ENCODE measurements at places on chromosomes 1 and 21. TPM values are rescaled to one million over a fixed set of nuclear protein-coding genes. Genes with fewer than 3 reads are reported as not detected.

DNA sequence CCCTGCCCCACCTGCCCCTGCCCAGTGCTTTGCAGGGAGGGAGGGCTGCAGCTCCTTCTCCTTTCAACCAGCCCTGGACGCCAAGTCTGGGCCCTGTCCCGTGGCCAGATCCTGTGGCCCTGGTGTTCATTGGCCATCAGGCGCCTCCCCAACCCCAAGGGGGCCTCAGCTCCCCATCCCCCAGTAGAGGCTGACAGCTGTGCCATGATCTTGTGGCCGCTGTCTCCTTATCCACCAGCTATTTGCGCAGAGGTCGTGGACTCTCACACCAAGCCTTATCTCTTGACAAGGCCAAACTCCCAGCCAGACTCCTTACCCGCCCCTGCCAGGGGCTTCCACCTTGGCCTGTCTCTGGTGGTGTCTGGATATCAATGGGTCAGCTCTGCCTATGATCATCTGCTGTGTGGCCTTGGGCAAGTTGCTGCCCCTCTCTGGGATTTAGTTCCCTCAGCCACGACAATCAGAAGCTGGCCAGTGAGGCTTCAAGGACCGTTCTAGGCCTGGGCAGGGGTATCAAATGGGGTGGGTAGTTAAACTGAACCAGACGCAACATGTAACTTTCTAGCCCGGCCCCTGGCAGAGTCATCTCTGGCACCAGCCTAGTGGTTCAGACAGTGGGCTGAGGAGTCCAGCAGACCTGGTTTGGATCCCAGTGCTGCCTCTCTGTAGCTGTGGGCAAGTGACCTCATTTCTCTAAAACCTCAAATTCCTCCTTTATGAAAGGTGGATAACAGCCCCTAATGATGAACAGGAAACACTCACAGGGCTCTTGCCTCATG is 3.3 kb upstream of the COL8A2 start:
- no peak for DNase-seq

Gene ERG
- not detected for total RNA-seq

GRCh38 chr1:157124855-157125254 is 13.3 kb downstream of the ETV3 start:
- no peak for DNase-seq

Gene ABCG1
- 3.7 TPM for total RNA-seq

Gene TRABD2B
- not detected for total RNA-seq

DNA sequence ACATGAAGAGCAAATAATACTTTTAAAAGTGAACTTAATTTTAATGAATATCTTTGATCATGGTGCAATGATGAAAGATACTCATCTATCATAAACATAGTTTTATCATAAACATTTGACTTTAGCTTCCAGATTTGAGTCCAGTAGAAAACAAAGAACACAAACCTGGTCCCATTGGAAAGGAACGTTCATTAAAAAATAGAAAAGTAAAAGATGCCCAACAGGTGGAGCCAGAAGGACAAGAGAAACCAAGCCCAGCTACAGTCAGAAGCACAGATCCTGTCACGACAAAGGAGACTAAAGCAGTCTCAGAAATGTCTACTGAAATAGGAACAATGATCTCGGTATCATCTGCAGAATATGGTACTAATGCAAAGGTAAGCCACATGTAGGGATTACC is 55.6 kb upstream of the MYOCOS start:
- no peak for DNase-seq

DNA sequence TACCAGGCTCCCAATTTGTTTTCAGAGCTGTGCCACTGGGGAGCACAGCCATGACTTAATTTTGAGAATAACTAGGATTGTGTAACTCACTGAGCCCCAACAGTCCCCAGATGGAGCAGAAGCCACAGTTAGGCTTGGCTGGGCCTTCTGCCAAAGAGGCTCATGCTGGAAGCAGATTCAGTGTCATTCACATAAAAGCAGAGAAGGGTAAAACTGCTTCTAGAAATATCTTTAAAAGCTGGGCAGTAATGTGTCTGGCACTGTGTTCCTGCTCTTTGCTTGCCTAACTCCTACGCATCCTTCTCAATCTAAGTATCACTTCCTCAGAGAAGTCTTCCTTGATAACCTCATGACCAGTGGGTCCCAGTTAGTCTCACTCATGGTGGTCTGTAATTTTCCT is 20.3 kb downstream of the STK40 start:
- no peak for DNase-seq

DNA sequence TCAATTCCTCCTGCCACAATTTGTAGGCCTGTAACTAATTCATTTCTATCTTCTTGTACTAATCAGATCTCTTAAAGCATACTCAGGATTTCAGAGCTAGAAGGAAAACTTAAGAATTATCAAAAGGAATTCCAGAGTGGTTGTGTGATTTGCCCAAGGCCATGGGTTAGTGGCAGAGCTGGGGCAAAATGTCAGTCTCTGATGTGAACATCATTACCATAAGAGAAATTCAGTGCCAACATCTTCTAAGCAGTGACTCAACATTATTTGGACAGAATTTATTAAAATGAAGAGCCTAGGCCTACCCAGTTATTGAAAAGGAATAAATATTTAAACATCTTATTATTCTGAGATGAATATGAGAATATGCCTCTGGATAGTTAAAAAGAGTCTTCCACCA is 14.5 kb downstream of the ST6GALNAC5 start:
- DNase-seq: no peak

Gene COX20
- total RNA-seq: 36.2 TPM

Gene TAL1
- total RNA-seq: not detected

DNA sequence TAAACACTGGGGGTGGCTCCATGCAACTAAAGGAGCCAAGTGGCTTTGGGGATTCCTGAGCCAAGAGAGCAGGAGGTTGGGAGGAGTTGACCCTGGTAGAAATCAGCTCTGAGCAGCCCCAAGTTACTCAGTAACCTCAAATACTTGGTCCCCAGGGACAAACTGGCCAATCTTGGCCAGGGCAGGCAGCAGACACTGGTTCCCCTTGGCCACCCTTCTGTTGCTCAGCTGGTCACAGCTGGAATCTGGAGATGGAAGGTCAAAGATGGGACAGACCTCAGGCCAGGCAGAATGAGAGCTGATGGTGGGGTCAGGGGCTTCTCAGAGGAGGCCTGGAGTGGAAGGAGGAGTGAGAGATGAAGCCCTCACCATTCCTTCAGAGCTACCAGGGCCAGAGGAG is 3.3 kb upstream of the RHBG start:
- DNase-seq: no peak

Gene KRTCAP2
- total RNA-seq: 181 TPM

DNA sequence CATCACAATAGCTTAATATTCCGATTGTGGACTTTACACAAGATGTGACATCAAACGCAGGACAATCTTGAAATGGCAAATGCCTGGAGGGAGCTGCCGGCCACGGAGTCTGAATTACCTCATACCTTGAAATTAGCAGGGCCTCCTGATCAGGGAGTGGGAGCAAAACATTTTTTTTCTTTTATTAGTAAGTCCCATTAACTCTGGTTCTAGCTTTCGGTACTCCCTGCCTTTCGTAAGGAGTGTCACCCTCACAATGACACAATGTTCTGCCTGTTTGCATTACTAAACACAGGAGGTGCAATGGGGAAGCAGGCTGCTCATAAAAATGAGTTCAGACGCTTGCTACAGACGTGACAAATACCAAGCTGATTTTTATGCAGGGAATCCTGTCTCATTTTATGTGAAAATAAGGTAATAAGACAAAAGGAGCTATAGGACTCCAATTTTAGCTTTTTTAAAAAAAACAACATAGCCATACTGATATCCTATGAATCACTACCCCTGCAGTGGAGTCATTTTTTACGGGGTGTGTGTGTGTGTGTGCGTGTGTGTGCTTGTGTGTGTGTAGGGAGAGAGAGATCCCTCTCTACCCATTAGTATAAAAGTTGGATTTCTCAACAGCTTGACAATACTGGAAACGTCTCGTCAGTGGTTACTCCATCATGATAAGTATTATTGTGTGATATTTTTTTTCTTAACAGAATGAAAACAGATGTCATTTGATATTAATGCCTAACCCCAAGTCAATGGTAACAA is 205.1 kb upstream of the RUNX1 start:
- no peak for DNase-seq

- no peak for DNase-seq
These were observed 52.3 kb downstream of the HMCN1 start for GRCh38 chr1:185786524-185786923.

DNA sequence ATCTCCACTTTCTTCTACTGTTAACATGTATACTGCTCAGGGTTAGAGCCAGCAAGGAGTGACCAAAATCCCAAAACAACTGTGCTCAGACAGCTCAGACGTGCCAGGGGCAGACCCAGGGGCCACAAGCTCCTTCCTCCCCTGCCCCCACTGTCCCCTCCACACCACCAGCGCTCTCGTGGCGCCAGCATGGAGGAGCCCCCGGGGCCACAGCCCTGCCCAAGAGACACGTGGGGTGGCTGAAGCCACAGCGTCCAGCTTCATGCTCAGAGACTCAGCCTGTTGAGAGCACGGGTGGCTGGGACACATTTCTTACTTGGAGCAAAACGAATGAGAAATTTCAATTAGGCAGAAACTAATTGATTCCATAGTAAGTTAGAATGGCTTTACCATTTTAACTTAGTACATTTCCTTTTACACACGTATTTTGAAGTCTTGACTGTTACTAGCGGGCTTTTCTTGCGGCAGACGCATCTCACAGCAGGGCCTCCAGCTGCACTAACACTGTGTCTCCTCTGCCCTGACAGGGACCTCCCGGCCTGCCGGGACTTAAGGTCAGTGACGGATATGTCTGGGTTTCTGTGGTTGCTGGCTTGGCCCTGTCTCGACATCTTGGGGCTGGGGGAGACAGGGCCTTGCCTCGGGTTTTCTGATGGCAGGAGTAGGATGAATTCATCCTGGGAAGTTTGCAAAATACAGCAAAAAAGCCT is 54.2 kb downstream of the SLC19A1 start:
- no peak for DNase-seq
